ENCODE measurements at places on chromosomes 1 and 21.
A peak's percentile ranks its signal among the peaks of the same experiment; 100 is the strongest.

DNA sequence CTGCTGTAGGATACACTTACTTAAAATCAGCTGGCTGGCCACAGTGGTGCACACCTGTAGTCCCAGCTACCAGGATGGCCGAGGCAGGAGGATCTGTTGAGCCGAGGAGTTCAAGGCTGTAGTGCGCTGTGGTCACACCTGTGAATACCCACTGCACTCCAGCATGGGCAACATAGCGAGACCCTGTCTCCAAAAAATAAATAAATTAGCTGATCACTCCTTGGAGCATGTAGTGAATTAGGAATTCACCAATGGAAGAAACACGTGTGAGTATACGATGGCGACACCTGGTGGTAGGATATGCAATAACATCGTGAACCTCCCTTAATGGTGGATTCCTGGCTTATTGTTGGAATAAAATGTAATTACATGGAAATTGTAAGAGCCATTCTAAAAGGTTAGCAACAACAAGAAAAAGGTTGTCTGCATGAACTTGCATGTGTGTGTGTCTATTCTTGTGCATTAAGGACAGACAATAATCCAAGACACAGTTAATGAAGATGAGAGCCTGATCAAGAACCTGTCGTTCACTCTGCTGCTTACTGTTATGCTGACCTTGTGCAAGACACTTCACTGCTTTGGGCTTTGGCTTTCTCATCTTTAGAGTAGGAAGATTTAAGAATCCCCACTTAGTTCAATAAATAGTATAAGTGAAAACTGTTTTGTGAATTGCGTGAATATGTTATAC, 38.6 kb upstream of the COX20 start:
- peak; percentile 69 for DNase-seq

- peak; percentile 15 for DNase-seq
Measured at GRCh38 chr1:150233359-150234308, 2.3 kb downstream of the ANP32E start.

- DNase-seq = no peak
Measured at GRCh38 chr1:43383449-43383848, 6.2 kb downstream of the MED8 start.

DNA sequence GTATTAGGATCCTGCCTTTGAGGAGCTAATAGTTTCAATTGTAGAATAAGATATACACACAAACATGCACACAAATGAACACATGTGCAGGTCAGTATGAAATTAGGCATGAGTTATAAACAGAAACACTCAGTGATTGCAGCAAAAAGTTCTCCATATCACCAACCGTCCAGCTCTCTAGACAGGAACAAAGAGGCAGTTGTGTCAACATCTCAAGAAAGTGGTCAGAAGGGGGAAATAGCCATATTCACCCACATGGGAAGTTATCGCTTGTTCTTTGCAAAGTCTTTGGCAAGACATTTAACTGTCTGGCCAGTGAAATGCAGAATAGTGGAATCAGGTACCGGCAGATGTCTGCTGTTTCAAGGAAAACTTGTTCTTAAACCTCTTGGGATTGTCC, 29.4 kb upstream of the PIGC start:
- DNase-seq = no peak

DNA sequence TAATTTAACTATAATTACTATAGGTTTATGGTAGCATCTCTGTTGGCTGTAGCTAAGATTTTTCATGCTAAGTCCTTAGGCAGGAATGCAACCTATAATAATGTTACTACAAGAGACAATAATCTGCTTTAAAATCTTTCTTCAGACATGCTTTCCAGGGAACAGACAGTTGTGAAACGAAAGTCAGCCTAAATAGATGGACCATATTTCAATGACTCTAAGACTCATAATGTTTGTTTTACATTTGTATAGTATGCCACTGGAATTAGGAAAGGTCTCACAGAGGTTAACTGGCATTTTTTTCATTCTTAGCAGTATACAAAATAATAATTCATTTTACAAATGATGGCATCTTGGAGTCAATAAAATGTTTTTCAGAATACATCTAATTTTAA, 8.1 kb downstream of the RERE start:
- no peak for DNase-seq
